NB4 (cell line): ENCODE measurements at places on chromosomes 2 and 18.

DNA sequence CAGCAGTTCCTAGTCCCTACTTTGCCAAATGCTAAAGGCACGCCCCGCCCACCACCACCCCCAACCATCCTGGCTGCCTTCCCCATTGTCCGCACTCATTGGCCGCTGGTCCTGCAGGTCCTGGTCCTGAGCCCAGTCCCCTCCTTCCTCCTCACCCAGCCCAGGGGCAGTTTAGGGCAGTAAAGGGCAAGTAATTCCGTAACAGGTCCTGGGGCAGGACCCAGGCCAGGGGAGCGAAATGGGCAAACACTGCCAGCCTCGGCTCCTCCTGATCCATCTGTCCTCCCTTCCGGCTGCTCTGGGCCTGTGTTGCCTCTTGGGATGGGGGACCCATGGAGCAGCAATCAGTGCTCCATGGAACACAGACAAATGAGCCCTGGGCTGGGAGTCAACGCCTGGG lies 6.1 kb downstream of the ADCY3 start:
- DNase-seq, result no peak

- no peak for DNase-seq
Observed at GRCh38 chr2:59745085-59745484, 808.4 kb downstream of the BCL11A start.

GRCh38 chr2:109275120-109276012 lies 146.4 kb downstream of the SH3RF3 start:
- peak; percentile 90 for DNase-seq

- no peak for DNase-seq
Observed at GRCh38 chr2:64142741-64143168, 1.5 kb downstream of the PELI1 start.

- DNase-seq, result peak; percentile 87
Observed at GRCh38 chr2:20438334-20439192, 8.3 kb upstream of the RHOB start.

- no peak for DNase-seq
Observed at GRCh38 chr2:133452146-133452545, 116.1 kb downstream of the NCKAP5 start.

DNA sequence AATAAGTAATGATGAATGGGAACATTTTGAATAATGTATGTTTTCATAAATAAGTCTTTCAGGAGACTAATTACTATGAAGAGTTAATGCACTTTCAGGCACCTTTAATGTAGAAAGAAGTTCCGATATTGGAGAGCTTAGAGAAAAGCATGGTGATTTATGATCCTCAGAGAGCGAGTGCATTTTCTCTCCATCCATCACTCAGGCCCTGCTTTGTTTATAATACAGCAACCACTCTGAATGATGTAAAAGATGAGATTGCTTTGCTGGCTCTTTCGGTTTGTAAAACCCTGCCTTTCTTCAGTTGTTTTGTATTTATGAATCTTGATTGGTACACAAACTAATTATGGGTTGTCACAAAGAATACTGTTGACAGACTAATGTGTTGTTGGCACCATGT lies 132.0 kb downstream of the NYAP2 start:
- DNase-seq, result no peak

- no peak for DNase-seq
Observed at GRCh38 chr18:39732918-39733317, 2167.3 kb upstream of the CELF4 start.

DNA sequence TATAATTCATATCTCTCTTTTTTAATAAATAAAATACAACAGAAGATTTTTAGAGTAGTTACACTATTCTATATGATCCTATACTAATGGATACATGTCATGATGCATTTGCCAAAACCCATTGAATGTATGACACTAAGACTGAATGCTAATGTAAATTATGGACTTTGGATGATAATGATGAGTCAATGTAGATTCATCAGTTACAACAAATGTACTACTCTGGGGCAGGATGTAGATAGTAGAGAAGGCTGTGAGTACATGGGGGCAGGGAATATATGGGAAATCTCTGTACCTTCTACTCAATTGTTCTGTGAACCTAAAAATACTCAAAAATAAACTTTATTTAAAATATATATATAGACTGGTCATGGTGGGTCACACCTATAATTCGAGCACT lies 45.6 kb upstream of the NEDD4L start:
- DNase-seq, result no peak

DNA sequence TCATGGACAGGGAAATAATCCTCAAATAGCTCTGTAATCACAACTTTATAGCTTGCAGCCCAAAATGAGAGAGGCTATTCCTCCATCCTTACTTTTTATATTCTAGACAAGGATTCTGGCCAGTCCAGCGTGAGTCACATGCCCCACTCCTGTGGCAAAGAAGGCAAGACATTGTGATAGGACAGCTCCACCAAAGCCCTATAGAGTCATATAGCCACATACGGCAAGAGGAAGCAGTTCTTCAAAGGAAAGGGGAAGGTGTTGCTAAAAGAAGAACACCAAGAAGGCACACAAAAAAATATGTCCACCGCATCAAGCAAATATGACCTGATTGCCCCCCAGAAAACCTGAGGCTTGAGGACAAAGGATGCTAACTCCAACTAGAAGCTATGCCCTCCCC lies 3.4 kb upstream of the GFPT1 start:
- peak; percentile 84 for DNase-seq

DNA sequence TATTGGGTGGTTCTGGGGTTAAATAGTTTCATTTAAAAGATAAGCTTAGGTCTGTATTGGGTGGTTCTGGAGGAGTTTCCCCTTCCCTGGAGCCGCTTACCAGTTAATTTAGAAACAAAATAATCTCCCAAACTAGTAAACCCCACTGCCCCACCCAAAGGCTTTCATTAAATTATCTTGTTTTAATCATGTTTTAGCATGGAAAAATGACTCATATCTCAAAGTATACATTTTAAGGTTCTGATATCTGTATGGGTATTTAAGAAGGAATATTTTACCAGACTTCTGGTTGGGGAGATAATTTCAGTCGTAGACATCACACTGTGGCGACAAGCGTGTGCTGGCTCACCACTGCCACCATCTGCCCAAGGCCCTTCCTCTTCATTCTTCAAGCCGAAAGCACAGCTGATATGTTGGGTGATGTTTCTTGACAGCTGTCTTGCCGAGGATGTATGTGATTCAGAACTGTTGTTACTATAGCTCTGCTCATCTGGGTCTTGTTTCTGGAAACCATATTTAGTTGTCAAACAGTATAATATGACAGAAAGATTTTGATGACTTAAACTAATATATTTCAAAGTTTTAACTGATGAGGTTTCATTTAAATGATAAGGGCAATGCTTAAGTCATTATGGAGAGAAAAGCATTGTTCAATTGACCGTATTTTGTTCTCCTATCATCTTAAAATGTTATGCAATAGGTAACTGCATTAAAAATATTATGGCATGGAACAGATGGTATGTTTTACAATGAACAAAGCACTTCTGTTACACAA lies 5.1 kb downstream of the FIGLA start:
- DNase-seq, result peak; percentile 78

DNA sequence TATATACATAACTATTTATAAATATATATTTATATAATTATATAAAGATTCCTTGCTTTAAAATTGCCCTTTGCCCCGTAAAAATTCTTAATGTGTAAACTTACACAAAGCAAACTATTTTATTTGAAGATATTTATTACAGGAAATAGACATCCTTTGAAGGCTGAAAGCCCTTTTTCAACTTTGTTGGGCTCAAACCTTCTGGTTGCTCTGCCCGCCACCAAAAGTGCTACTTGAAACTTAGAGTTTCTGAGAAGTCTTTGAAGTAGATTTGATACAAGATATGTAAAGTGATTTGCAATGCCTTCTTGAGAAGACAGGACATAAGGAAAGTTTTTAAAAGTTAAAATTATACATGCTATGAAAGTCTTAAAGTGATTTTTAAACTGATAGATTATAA lies 36.6 kb upstream of the METAP1D start:
- no peak for DNase-seq
